Sigmoid colon (tissue), 7 donors: ENCODE measurements at places on chromosomes 3 and 15. TPM values are rescaled to one million over a fixed set of nuclear protein-coding genes. Genes with fewer than 3 reads are reported as not detected.

DNA sequence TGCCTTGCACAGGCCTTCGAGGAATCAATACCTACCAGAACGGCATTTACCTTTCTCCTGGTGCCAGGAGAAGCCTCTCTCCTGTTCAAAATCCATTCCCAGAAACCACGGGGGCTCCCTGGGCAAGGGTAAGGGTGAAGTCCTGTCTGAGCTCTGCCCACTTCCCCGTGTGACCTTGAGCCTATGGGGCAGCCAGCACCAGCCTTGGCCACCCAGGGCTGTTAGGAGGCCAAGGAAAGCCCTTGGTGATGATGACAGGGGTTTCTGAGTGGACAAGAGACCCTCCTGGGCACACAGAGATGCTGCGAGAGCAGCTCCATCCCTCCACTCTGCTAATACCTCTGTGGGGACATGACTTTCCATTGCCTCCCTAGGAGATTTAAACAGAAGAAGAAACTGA lies 5.9 kb downstream of the SCN5A start:
- no peak overlapping the region for H3K4me3 ChIP-seq
- peak; percentile 44 for DNase-seq
- H3K36me3 ChIP-seq: no peaks in the 10 kb centered on the region
- peaks cover 2% of the 10 kb centered on the region for H3K27me3 ChIP-seq
- H3K27ac ChIP-seq: no peak overlapping the region

- DNase-seq: no peak
- no peak overlapping the region for H3K4me3 ChIP-seq
- no peak overlapping the region for H3K27ac ChIP-seq
- H3K27me3 ChIP-seq: no peaks in the 10 kb centered on the region
These were observed 32.7 kb downstream of the LYZL4 start for GRCh38 chr3:42377681-42378080.

Gene CCDC33
- total RNA-seq: not detected

GRCh38 chr15:90957031-90957790 lies 2.5 kb downstream of the RCCD1 start:
- peak overlapping the region; percentile 78 for H3K27ac ChIP-seq
- H3K36me3 ChIP-seq: peaks cover 31% of the 10 kb centered on the region
- no peaks in the 10 kb centered on the region for H3K27me3 ChIP-seq
- no peaks in the 10 kb centered on the region for H3K4me1 ChIP-seq

- no peak overlapping the region for H3K4me3 ChIP-seq
- no peaks in the 10 kb centered on the region for H3K36me3 ChIP-seq
- no peak for DNase-seq
- H3K4me1 ChIP-seq: no peaks in the 10 kb centered on the region
- no peaks in the 10 kb centered on the region for H3K27me3 ChIP-seq
These were observed 904.6 kb downstream of the PDCD6IP start for GRCh38 chr3:34703053-34703452.

DNA sequence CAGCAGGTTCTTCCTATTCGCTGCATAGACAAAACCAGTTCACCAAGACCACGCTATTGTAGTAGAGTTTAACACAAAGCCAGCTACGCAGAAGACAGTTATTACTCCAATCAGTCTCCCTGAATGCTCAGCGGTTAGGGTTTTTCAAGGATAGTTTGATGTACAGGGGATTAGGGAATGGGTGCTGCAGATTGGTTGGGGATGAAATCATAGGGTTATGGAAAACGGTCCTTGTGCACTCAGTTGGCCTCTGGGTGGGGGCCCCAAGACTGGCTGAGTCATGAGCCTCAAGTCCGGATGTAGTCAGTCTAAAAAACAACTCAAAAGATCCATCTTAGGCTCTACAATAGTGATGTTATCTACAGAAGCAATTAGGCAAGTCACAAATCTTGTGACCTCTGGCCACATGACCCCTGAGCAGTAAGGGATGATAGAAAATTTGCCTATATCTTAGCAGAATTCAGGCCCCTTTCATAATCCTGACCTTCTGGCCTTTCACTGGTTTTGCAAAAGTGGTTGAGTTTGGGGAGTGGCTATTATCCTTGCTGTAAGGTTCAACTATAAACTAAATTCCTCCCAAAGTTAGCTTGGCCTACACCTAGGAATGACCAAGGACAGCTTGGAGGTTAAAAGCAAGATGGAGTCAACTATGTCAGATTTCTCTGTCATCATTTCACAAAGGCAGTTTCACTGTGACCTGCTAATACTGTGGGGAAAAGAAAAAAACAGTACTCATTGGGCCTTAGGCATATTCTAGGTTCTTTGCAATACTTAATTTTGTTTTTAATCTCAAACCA lies 57.7 kb downstream of the LIPC start:
- no peak overlapping the region for H3K4me3 ChIP-seq
- no peaks in the 10 kb centered on the region for H3K4me1 ChIP-seq
- no peak for DNase-seq
- no peak overlapping the region for H3K27ac ChIP-seq

GRCh38 chr3:195769551-195769950 lies 42.2 kb downstream of the MUC4 start:
- DNase-seq: no peak
- no peaks in the 10 kb centered on the region for H3K4me1 ChIP-seq
- H3K27me3 ChIP-seq: no peaks in the 10 kb centered on the region
- H3K27ac ChIP-seq: no peak overlapping the region
- H3K4me3 ChIP-seq: no peak overlapping the region

Gene ACTC1
- 3.6 TPM for total RNA-seq

DNA sequence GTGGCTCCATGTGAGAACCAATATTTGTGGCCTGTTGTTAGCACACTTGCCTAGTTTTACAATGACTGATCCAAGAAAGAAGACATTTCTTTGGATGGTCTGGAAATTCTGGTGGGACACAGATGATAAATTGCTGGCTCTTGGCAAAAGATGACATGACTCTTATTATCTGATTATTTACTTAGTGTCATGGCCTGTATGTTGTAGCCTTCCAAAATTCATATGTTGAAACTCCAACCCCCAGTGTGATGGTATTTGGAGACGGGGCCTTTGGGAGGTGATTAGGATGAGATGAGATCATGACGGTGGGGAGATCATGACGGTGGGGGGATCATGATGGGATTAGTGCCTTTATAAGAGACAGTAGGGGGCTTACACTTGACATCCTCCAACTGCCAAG lies 30.0 kb upstream of the AKAP13 start:
- no peak for DNase-seq
- no peaks in the 10 kb centered on the region for H3K27me3 ChIP-seq
- no peak overlapping the region for H3K27ac ChIP-seq
- H3K4me1 ChIP-seq: peaks cover 8% of the 10 kb centered on the region
- no peak overlapping the region for H3K4me3 ChIP-seq

- H3K27ac ChIP-seq: no peak overlapping the region
- H3K27me3 ChIP-seq: no peaks in the 10 kb centered on the region
- no peaks in the 10 kb centered on the region for H3K4me1 ChIP-seq
- no peak for DNase-seq
- H3K4me3 ChIP-seq: no peak overlapping the region
These were observed 53.7 kb upstream of the MAGI1 start for GRCh38 chr3:66092175-66092995.

DNA sequence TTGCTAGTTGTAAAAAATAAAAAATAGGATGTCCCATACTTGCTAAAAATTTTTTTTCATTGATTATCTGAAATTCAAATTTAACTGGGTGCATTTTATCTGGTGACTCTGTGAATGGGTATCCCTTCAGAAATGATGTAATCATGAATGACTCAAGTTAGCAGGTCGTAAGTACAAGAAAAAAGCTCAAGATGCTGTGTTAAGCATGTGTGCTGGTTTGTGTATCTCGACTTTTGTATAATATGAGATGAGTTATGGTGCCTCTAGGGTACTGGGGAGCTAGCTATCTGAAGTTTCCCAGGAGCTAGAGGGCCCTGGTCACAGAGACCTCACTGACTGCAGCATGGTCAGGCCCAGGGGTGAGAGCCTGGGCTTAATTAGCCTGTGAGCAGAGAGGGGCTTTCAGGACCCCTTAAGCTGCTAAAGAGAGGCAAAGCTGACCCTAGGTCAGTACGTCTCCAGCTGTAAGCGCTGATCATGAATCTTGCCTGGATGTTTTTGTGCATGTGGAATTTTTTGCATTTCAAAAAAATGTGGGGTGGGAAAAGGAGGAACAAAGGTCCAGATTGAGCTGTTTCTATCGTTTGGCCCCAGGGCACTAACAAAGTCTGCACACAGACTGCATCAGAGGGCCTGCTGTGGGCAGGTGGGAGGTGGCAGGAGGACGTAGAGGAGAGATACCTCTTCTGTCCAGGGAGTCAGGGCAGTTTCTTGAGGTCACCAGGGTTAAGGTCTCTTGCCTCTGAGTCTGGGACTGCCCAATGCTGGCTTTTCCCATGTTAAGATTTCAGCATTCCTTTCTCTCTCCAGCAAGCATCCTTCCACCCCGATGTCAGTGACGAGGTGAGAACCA lies 233.2 kb upstream of the TPM1 start:
- no peaks in the 10 kb centered on the region for H3K27me3 ChIP-seq
- no peaks in the 10 kb centered on the region for H3K36me3 ChIP-seq
- H3K4me3 ChIP-seq: no peak overlapping the region
- no peaks in the 10 kb centered on the region for H3K4me1 ChIP-seq
- no peak overlapping the region for H3K27ac ChIP-seq

DNA sequence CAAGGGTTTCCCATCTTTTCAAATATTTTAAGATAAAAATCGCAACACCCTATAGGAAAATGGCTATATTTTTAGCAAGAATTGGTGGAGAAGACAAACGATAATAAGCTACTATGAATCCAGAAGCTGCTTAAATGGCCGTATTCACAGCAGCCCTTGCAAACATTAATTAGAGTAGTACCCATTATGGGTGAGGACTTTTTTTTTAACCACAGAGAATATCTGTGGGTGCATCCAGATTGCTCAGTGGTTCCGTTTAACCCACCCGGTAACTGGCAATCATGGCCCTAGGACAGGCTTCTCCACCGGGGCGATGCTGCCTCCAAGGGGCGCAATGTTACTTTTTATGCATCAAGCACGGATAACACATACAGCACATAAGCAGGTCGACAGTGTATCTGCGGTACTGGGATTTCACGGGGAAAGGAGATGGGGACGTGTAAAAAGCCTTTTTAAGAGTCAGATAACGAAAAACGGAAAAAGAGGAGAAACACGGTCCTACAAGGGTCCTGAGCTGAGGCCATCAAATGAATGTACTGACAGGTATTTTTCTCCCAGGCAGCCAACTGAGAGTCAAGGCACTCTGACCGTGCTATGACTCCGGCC lies 968 bp upstream of the TMEM266 start:
- no peak for DNase-seq
- H3K4me1 ChIP-seq: no peaks in the 10 kb centered on the region
- no peak overlapping the region for H3K27ac ChIP-seq
- H3K36me3 ChIP-seq: no peaks in the 10 kb centered on the region
- peaks cover 9% of the 10 kb centered on the region for H3K27me3 ChIP-seq

DNA sequence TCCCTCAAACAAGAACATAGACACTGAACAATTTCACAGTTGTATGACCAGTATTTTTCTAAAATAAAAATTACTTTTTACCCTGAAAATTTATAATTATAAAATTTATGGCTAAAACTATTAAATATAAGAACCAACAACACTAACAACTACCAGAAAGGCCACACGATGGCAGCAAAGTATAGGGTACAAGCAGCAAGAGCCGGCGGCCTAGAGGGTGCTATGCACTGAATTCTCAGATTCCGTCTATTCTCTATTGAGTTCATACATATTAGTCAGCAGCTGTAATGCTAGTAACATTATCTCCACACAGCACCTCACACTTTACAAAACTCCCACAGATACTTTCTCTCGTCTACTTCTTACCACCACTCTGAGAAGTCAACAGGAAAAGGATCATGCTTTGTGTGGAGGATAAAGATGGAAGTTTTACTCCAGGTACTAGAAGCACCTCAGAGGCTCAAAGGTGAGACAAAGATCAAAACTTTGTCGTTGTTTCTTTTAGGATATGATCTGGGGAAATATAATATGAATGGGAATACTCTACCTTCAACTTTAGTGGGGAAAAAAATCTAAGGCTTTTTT lies 160.5 kb downstream of the FGF12 start:
- H3K36me3 ChIP-seq: no peaks in the 10 kb centered on the region
- H3K4me1 ChIP-seq: no peaks in the 10 kb centered on the region
- no peaks in the 10 kb centered on the region for H3K27me3 ChIP-seq
